ENCODE measurements at places on chromosomes 7 and 10.

- no peak for DNase-seq
Observed at GRCh38 chr7:38615665-38616064, 15.5 kb downstream of the AMPH start.

GRCh38 chr7:126487728-126488442, 764.9 kb downstream of the GRM8 start:
- DNase-seq = no peak

DNA sequence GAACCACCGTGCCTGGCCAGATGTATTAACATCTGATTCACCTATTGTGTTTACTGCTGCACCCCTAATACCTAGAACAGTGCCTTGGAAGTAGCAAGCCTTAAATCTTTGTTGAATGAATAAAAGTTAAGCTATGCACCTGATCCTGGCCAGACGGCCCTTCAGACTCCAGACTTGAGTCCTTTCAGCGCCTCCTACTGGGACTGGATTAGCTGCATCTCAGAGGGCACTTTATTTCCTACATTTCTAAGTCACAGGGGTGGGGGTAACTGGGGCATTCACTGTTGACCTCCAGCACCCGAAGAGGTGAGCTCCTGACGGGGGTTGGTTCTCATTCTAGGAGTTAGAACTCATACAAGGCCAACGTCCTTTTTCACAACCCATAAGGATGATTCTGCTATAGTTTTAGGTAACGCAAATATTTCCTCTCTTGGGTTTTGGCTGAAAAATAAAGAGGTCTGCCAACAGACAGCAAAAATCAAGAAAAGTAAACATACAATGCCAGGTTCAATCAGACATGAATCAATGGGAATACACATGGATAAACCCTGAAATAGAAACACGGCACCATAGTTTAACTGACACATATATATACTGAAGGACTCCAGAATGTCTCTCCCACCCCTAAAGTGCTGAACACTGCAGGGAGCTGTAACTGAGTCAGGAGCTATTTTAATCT, 48.0 kb upstream of the DLG5 start:
- no peak for DNase-seq

DNA sequence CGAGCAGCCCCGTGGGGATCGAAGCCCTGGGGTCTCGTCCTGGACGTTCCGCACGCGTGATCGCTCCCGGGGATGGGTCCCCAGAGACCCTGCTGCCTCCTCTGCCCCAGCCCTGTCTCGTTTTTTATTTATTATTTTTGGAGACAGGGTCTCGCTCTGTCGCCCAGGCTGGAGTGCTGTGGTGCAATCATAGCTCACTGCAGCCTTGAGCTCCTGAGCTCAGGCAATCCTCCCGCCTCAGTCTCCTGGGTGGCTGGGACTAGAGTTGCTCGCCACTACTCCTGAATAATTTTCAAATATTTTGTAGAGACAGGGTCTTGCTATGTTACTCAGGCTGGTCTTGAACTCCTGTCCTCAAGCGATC, 319 bp upstream of the STX1A start:
- DNase-seq = no peak

- DNase-seq = no peak
Observed at GRCh38 chr7:155289949-155290501, 7.7 kb upstream of the INSIG1 start.

- no peak for DNase-seq
Observed at GRCh38 chr7:37216923-37217322, 231.7 kb downstream of the ELMO1 start.

DNA sequence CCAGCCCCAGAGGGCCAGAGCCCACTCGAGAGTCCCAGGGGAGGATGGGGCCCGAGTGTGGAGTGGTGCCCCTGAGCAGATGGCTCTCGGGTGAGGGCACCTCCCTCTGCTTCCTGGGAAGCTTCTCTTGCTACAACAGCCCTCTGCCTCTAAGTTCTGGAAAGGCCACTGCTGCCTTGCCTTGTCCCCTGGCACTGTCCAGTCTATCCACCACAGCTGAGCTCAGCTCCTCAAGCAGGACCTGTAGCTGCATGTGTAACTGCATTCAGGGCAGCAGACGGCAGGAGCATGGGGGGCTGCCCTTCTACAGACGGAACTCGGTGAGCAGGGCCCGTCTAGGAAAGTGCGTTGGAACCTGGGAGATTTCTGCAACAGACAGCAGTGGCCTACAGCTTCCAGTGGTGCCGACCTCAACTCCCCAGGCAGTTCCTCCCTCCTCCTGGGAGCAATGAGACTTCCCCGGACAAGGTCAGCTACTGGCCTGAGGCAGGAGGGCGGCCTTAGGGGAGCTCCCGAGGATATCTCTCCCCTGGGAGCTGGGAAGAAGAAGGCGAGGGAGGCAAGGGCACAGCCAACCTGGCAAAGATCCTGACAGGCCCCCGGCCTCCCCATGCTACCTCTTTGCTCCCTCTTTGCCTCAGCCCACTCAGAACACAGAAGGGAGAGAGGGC, 88.5 kb downstream of the DLG5 start:
- DNase-seq = no peak

DNA sequence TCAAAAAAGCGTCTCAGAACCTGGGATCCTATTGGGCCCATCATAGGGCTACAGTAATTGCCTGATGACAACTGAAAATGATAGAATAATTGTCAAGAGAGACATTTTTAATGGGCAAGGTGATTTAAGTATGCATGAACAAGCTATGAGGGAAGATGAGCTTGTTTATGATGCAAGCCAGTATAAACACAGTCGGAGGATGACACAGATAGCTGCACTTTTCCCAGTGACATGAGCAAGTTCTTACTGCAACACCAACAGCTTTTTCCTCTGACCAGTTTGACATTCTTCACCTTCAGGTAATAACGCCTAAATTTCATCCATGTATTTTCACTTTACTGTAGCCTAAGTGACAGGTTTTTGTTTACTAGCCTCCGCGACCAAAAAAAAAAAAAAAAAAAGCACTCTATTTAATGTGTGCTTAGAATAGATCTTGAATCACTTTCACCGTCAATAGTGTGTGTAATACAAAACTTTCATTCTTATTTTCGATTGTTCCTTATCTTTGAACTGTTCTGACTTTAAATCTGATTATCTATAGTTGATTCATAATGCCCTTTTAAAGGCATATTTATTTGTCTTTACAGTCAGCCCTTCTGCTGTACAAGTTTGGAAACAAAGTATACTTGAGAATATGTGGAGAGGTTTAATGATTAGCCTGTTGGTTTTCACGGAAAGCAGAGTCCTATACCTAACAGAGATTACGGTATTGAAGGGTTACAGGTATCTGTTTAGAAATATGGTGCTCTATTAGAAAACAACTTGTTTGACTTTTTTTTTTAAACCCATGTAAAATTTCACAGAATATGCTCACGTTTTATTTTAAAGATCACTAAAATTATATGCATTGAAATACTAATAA, 1.7 kb downstream of the FOXP2 start:
- no peak for DNase-seq

DNA sequence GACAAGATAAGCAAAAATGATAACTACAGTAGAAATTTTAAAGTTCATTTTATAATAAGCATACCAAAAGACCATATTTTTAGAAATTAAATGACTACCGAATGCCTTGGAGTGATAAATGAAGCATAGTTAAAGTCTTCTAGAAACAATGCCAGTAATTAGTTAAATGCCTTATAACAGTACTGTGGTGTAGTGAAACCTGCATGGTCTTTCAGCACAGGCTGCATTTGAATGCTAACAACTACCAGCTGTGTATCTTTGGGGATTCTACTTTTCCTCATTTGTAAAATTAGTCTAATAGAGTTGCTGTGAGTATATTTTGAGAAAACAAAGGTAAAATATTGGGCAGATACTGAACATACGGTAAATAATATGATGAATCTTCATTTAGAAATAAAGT, 25.1 kb downstream of the TSPAN12 start:
- no peak for DNase-seq

GRCh38 chr7:149209518-149210269, 14.3 kb downstream of the ZNF282 start:
- no peak for DNase-seq

- DNase-seq = no peak
Observed at GRCh38 chr10:103350175-103350516, 794 bp downstream of the PCGF6 start.

GRCh38 chr10:127319691-127320090, 123.3 kb upstream of the INSYN2A start:
- no peak for DNase-seq

DNA sequence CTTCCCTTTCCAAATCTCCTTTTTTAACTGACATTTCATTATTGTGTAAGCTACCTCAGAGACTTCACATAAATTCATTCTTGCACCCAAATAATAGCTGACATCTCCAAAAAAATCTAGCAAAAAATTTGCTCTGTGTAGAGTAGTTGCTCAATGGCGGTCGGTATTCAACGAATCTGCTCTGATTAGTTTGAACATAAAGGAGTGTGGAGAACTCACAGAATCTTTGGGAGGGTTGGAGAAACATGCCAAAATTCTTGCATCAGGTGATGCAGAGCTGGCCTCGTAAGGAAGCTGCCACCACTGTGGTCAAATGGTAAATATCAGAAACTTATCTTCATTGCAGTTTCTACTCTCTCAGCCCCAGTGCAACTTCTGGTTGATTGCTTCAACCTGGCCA, 201.2 kb upstream of the MDFIC start:
- no peak for DNase-seq

- DNase-seq = peak; percentile 81
Observed at GRCh38 chr7:92723205-92723604, 113.2 kb downstream of the CDK6 start.

GRCh38 chr10:132851451-132851850, 65.5 kb upstream of the NKX6-2 start:
- no peak for DNase-seq

DNA sequence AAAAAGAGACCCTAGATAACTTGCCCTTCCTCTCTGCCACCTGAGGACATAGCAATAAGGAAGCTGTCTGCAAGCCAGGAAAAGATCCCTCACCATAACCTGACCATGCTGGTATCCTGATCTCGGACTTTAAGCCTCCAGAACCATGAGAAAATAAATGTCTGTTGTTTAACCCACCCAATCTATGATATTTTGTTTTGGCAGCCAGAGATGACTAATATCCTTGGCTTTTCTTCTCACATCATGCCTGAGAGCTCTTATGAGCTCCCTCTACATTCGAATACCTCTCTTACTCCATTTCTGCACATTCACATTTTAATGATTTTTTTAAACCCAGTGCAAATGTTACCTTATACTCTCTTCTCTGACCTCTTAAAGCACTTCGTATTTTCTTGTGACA, 214.0 kb upstream of the CHRM2 start:
- DNase-seq = no peak

- no peak for DNase-seq
Observed at GRCh38 chr10:123244747-123245146, 90.5 kb downstream of the BUB3 start.

DNA sequence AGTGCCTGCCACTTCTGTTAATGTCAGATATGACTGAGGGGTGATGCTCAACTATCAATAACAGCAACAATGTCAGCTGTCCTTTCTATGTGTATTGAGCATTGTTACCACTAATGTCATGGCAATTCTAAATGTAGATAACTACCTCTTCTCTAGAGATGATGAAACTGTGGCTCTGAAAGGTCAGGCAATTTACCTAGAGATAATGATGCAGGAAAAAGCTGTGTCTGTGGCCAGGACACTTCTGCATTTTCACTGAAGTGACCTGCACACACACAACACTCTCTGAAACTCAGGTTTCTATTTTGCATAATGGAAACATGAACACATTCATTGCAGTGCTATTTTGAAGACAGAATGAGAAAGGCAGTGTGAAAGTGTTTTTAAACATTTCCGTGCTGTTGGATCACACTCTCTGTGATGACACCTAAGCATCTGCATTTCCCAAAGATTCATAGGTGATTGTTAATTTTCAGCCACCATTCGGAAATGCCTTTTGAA, 148.2 kb downstream of the KCND2 start:
- DNase-seq = no peak

DNA sequence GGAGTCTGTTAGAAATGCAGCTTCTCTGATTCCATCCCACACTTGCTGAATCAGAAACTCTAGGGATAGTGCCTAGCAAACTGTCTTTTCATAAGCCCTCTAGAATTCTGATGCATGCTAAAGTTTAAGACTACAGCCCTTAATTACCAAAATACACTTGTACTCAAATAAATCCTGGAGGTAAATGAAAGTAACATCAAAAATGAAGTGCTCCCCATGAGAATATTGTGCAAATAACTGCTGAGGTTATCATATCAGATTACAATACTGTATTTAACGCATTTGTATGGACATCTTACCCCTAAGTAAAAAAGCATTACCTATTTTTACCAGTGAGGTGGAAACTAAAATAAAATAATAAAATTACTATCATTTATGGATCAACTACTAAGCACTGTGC, 104.7 kb downstream of the CHCHD3 start:
- DNase-seq = no peak

DNA sequence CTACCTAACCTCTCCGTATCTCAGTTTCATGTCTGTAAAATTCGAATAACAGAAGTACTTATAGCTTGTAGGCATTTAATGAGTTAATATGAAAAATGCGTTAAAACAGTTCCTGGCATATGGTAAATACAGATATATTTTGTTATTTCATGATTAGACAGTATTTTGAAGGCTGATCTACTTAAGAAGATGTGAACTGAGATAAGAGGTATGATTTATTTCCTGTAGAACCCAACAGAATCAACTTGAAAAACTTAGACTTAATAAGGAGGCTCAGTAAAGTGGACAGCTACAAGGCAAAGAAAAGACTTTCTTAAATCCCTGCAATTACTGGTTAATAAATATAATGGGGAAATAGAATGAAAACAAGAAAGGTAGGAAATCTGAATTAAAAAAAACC, 103.3 kb downstream of the FANK1 start:
- DNase-seq = no peak

GRCh38 chr7:140053812-140054539, 8.8 kb downstream of the PARP12 start:
- DNase-seq = no peak

GRCh38 chr7:111357691-111358090, 204.6 kb downstream of the IMMP2L start:
- DNase-seq = no peak

DNA sequence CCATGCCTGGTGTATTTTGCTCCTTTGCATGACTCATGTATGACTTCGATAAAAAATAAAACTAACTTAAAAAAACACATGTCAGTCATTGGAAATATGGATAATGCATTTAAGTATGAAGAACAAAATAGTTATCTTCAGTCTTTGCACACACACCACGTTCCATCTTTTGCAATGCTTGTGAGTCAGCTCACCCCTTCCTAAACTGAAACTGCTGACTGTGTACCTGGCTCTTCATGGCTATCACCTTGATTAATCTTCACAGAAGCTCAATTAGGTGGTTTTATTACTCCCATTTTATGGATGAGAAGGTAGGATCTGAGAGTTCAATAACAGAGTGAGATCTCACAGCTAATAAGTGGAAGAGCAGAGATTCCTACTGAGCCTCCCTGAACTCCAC, 79.5 kb downstream of the CARD11 start:
- no peak for DNase-seq

GRCh38 chr7:90726623-90727022, 130.5 kb downstream of the CDK14 start:
- DNase-seq = no peak

- DNase-seq = no peak
Observed at GRCh38 chr7:121945480-121946236, 72.7 kb downstream of the PTPRZ1 start.

GRCh38 chr10:34845070-34845469, 30.0 kb upstream of the PARD3 start:
- no peak for DNase-seq

All from skin of body (tissue), 3 donors.